ENCODE measurements at places on chromosomes 5 and 9. TPM values are rescaled to one million over a fixed set of nuclear protein-coding genes. Genes with fewer than 3 reads are reported as not detected.

Gene C9orf43
- total RNA-seq, result not detected

Gene LCN15
- not detected for total RNA-seq

Gene NEURL1B
- 25.0 TPM for total RNA-seq

Gene FYB1
- total RNA-seq, result 45.0 TPM

Gene KLHL3
- total RNA-seq, result 6.8 TPM

Gene EXOSC3
- 23.7 TPM for total RNA-seq

Gene MCC
- 18.6 TPM for total RNA-seq

Gene KCNN2
- 2.1 TPM for total RNA-seq

Gene SH3PXD2B
- total RNA-seq, result 46.2 TPM

Gene PROB1
- 1.9 TPM for total RNA-seq

Gene MAN1B1
- total RNA-seq, result 39.4 TPM

Gene FREM1
- total RNA-seq, result 7.0 TPM

Gene NMUR2
- total RNA-seq, result 2.1 TPM

Gene NPR3
- total RNA-seq, result 87.2 TPM

Gene CNTLN
- total RNA-seq, result 7.4 TPM

Gene REEP2
- 0.55 TPM for total RNA-seq

Gene CATSPER3
- 0.87 TPM for total RNA-seq

Gene PAEP
- total RNA-seq, result not detected

Gene RLN2
- total RNA-seq, result not detected

Gene PCDHGA8
- total RNA-seq, result 1.2 TPM

Data from upper lobe of right lung (tissue), 1 donor.